HS-5 (cell line): ENCODE measurements at places on chromosomes 4 and X.

DNA sequence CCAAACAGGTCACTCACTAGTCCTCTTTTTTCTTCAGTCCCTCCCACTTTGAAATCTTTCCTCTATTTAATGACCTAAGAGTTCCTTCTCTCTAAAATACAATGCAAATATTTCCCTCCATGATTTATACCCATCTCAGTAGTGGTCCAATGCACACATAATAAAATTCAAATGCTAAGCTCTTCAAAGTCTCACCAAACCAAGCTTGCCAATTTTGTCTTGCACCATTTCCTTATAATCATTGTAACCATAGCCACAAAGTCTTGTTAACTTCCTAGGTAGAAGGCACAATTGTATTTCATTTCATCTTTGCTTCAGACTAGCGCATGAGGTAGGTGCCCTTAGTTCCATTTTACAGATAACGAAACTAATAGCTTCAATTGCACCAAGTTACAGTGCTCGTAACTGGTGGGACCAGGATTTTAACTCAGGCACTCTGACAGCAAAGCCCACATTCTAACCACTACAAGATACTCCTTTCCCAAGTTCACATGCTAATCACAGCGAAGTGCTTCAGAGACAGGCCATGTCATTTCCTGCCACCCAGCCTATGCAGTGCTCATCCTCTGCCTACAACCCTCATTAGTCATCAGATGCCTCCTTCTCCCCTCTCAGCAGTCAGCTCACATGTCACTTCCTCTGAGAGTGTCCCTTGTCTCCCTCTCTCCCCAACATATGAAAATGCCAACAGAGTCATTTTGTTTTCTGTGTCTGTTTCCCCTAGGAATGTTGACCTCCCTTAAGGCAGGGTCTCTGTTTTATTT is 66.9 kb upstream of the PPARGC1A start:
- DNase-seq, result no peak

DNA sequence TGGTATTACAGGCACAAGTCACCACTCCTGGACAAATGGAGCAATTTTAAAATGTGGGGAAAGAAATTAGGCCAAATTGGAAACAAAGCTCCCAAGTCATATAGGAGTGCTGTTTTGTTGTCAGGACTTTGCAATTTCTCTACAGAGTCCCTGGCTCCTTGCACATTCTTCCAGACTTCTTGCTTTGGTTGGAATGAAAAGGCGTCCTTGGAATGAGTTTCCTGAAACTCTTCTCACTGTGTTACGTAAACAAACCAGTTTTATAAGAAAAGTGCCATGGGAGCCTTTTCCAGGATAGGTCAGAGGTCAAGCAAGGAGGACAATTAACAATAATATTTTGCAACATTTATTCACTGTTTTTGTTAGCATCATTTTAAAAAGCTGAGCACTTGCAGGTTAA is 32.4 kb upstream of the KIT start:
- no peak for DNase-seq

DNA sequence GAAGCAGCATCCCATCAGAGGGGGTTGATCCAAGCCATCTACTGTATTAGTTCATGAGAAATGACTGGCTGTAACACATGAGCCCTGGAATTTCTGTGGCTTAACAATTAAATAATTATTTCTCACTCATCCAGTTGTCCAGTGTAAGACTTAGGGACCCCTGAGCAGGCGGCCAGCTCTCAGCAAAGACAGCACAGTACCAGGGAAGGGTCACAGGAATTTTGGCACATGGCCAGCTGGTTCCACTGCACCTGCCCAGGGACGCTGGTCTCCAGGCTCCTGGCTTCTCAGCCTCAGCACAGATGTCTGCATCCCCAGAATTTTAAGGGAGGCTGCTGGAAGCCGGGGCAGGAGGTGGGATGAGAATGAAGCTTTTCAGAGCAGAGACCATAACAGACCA is 93.7 kb upstream of the DHRSX start:
- DNase-seq, result no peak

- no peak for DNase-seq
Measured at GRCh38 chrX:13888284-13888683, 71.4 kb upstream of the GPM6B start.

GRCh38 chrX:66402165-66402564 is 236.7 kb downstream of the EDA2R start:
- no peak for DNase-seq

GRCh38 chr4:24650849-24651640 is 66.7 kb upstream of the DHX15 start:
- no peak for DNase-seq

DNA sequence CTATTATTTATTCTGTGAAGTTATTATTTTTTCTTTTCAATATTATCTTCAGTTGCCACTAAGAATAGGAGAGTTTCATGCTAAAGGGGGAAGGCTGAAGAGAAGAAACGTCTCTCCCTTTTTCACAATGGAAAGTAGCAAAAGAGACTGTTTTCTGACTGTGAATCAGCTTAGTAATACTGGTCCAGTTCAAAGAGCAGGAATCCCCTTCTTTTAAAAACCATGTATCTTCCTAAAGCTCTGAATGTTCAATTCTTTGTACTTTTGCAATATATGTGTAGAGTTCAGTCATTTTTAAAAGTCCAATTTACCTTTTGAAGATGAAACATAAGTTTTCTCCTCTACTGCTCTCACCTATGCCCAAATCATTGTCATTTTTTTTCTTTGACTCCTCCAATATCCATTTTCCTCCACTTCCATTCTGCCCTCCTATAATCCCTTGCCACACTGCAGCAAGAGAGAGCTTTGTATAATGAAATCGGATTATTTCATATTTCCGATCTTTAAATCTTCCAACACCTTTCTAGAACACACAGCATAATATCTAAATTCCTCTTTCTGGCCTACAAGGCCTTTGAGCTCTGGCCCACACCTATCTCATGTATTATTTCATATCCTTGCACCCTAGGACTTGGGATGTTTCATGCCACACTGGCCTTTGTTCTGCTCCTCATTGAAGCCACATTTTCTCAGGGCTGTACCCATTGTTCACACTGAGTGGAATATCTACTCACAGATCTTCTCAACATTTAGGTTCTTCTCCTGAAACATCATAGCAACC is 195.3 kb downstream of the CAMK2D start:
- DNase-seq, result no peak

DNA sequence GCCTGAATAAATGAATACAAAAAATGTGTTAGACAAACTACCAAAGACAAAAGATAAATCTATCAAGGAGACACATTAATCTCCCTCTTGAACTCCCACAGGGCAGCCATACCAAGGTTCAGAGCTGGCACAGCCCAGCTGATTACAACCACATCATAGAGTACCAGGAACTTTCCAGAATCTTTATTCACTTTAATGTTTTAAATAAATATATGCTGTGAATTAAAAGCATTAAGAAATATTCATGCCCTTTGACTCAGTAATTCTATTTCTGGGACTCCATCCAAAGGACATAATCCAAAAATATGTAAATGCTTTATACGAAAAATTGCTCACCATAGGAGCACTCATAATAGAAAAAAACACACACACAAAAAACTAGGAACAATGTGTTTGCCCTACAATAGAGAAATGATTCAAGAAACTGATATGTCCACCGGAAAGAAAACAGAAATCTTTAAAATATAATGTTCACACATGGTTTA is 126.0 kb downstream of the LDB2 start:
- no peak for DNase-seq

DNA sequence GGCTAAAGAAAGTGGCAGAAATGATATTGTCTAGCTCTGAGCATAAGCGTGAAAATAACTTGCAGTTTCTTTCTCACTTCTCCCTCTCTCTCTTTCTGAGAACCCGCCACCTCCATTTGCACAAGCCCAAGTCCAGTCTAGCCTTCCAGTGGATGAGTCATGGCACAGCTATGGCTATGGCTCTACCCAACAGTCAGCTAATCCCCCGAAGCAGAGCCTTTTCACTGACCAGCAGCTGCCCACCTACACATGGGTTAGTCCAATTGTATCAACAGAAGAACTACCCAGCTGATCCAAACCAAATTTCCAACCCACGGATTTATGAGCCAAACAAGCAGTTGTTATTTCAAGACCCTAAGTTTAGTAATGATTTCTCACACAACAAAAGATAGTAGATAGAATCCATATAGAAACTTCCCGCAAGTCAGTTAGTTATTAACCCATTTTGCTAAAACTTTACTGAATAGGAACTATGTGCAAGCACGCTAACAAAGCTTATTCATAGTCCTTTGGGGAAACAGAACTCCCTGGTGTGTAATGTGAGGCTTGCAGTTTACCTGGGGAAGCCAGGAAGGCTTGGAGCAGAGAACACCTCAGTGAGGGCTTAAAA is 282.3 kb downstream of the INPP4B start:
- no peak for DNase-seq

GRCh38 chrX:27309406-27309805 is 153.7 kb downstream of the PPP4R3C start:
- peak; percentile 31 for DNase-seq

DNA sequence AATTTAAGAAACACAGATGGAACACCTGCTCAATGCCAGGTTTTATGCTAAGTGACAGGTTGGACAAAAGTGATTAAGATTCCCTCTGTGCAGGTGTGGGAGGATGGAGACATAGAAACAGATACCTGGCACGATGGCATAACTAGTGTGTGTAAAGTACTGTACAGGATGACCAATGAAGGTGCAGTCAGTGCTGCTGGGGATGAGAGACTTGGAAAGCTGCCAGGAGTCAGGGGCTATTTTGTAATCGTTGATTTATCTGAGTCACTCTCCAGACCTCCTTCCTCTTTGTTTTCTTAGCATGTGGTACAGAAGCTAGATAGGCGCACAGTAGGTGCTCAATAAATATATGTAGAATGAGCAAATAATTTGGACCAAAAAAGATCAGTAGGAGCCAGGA is 58.2 kb downstream of the CWH43 start:
- no peak for DNase-seq

DNA sequence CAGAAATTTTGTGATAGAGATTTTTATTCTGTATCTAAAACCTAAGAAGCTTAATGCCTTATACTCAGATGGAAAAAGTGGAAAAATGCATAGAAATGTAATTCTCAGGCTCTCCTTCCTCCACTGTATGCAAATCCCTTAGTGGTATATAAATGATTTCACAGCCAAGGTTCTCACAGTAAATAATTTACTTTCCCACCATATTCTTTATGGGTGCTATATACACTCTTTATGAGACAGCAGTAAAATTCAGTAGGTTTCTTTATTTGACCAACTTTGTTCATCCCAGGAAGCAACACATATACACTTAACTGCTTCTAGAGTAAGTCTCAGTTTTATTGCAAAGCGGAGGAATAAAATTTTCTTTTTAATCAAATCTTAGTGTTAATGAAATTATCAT is 1399.7 kb downstream of the PCDH7 start:
- no peak for DNase-seq

DNA sequence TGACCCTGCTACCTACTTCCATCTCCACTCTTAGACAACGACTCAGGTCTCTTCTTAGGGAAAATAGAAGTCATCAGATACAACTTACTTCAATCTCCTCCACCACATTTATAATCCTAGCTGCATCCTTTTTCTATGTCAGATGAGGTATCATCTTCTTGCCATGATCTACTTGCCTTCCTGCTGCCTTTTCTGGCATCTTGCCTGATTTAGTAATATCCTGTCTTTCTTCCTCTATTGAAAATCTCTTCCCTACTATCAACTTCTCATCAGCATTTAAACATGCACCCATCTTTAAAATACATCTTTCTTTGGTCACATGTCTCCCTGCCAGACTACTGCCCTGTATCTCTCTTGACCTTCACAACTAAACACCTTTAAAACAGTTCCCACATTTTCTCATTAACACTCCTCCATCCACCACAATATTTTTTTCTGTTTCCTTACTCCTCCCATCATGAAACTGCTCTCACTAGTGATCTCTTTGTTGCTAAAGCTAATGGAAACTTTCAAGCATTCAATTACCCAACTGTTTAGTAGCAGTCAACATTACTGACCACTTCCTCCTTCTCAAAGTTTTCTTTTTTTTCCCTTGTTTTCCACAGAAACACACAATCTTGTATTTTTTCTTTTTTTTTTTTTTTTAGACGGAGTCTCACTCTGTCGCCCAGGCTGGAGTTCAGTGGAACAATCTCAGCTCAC is 100.8 kb upstream of the CXorf66 start:
- DNase-seq, result no peak

DNA sequence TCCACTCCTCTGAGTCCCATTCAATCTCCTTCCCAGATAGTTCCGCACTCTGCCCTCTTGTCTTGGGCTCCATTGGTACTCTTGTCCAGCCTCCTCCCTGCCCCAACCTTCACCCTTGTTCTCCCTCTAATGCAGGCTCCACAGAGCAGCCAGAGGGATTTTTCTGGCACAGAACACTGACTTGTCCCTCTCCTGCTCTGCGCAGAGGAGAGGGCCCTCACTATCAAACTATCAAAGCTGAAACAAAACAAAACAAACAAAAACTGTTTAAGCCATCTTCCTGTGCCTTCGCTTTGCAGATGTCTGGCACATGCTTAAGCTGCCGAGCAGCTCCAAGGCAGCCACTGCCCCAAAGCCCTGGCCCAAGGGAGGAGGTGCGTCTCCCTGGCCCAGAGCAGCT is 2.9 kb downstream of the CNGA2 start:
- no peak for DNase-seq

- DNase-seq, result peak; percentile 41
Measured at GRCh38 chr4:118224243-118224829, 128.5 kb downstream of the PRSS12 start.

DNA sequence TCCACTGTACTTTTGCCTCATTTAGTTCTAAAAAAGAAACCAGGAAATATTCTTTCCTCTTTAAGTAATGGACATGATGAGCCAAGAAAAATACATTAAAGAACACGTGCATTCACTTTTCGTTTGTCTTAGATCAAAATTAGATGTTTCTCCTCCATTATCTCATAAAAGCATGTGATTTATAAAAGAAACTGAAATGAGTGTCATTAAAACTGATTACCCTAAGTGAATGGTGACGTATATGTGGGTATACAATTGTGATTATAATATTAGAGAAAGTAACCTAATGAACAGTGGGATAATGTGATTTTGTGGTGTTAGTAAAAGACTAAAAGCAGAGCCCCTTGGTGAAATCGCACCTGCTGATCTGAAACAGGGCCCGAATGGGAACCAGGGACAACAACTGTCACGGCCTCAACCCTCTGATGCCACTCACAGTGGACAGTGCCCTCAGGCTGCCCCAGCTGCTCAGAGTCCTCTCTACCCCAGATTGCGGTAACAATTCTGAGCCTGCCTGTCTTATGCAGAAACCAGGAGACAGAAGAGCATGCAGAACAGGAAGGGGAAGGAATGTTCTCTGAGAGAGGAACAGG is 25.7 kb upstream of the HS6ST2 start:
- DNase-seq, result no peak

- no peak for DNase-seq
Measured at GRCh38 chr4:184364100-184364921, 110.0 kb downstream of the IRF2 start.

DNA sequence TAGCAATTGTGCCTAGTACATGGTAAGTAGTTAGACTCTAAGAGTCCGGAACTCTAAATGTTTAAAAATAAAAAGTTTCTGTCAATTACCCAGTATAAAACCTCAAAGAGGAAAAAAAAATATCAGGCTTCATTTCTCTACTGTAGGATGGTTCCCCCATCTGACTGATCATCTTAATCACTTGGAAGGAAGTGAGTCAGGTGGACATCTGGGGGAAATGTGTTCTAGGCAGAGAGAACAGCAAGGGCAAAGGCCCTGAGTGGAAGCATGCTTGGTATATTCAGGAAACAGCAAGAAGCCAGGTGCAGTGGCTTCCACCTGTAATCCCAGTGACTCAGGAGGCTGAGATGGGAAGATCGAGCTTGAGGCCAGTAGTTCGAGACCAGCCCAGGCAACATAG is 2.9 kb upstream of the EIF1AX start:
- peak; percentile 56 for DNase-seq

GRCh38 chr4:158341896-158342295 is 131.6 kb downstream of the TMEM144 start:
- DNase-seq, result no peak
